ENCODE measurements at places on chromosomes 2 and 18.

DNA sequence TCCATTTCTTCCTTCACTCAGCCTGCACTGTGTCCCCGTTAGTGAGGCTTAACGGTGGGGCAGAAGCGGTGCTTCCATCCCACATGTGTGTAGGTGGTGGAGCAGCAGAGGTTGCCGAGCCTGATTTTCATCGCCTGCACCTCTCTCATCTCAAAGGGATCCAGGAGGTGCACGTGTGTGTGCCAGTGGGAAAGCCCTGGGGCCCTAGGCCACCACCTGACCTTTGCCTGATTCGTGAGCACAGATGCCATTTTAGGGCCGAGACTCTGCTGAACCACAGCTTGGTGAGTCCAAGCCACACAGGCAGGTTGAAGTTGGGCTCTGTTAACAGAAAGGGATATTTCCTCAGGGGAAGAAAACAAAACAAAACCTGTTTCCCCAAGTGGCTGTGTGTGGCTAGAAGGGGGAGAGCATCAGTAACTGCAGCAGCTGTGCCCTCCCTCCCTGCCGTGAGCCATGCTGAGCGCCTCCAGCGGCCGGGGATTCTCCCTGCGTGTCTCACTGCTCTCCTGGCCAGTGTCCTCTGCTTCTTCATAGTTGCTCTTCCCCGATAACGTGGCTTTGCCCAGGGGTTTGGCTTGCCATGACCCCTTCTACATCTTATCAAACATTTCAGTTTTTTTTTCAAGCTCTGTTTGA lies 81.5 kb downstream of the MAPRE2 start:
- no peak for DNase-seq

GRCh38 chr2:70961648-70961994 lies 16.8 kb upstream of the ANKRD53 start:
- no peak for DNase-seq

DNA sequence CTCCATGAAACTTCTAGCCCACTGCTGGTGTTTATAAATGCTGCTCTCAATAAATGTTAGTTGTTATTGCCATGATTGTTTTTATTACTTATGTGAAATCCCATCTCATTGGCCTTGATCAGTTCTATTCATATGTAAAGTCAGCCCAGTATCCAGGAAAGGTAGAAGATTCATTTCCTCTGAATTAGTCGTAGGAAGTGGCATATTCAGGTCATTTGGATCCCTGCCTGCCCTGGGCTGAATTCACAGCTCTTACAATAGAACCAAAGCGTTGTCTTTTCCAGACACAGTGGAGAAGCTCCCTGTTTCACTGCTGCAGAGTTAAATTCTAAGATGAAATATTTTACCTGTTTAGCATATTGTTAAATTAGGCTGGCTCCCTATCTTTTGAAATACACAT lies 70.3 kb downstream of the MAIP1 start:
- no peak for DNase-seq

- DNase-seq = no peak
Measured at GRCh38 chr2:224360801-224361251, 41.1 kb downstream of the FAM124B start.
